ENCODE measurements at places on chromosomes 6 and 20.

- no peak for DNase-seq
Measured at GRCh38 chr6:107066697-107067659, 39.0 kb downstream of the MTRES1 start.

DNA sequence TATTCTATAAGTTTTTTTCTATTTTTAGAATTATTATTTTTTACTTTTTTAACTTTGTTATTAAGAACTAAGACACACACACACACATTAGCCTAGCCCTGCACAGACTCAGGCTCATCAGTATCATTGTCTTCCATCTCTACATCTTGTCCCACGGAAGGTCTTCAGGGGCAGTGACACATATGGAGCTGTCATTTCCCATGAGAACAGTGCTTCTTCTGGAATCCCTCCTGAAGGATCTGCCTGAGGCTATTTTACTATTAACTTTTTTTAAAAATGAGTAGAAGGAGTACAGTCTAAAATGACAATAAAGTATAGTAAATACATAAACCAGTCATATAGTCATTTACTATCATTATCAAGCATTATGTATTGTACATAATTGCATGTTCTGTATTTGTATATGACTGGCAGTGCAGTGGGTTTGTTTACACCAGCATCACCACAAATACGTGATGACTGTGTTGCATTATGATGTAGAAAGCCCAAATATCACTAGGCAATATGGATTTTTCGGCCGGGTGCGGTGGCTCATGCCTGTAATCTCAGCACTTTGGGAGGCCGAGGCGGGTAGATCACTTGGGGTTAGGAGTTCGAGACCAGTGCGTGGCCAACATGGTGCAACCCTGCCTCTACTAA is 57.9 kb downstream of the HIVEP1 start:
- DNase-seq: no peak

DNA sequence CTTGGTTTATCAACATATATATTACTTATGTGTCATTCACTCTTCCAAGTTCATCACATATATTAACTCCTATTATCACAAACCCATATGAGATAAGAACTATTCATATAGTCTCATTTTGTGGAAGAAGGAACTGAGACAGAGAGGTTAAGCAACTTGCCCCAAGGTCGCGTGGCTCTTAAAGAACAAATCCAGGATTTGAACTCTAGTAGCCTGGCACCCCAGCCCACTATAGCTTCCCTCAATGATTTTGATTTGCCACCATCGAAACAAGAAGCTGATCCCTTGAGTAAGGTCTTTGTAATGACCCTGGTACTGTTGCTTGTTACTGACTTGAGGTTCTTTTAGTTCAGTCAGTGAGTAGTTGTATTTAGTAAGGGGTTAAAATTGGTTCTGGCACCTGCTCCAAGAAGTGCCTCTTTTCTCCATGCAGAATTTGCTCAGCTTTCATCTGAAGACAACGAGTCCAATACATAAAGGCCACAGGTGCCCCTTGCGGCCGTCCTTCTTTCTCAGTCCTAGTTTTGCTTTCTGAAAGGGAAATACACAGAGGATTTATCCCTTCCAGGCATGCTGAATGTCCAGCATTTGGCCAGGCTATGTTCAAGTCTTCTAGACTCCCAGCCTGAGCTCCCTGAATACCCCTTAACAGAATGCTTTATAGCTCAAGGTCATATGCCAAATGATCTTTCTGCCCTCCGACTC is 253.0 kb downstream of the TBC1D7 start:
- DNase-seq: no peak

DNA sequence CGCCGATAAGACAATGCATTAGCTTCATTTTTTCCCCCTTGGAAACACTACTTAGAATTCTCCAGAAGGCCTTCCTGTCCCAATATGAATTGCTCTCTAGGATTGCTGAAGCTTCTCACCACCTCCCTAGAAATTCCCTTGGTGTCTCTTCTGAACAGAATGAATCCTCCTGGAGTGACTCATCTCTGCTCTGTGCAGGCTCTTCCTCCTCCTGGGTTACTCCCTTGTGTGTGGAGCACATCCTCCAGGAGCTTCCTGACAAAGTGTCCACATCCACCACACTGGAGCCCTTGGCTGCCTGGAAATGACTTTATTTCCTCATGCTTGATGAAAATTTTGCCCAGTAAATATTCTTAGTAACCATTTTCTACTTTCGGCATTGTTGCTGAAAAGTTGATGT is 54.4 kb downstream of the DTNBP1 start:
- DNase-seq: no peak

DNA sequence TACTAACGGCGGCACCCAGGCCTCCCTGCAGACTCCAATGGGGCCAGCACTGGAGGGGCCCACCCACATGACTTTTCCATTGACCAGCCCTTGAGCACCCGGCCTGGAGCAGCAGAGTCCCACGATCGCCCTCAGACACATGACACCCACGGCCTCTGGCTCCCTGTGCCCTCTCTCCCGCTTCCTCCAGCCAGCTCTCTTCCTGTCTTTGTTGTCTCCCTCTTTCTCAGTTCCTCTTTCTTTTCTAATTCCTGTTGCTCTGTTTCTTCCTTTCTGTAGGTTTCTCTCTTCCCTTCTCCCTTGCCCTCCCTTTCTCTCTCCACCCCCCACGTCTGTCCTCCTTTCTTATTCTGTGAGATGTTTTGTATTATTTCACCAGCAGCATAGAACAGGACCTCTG is 26.1 kb upstream of the FANCE start:
- DNase-seq: no peak

DNA sequence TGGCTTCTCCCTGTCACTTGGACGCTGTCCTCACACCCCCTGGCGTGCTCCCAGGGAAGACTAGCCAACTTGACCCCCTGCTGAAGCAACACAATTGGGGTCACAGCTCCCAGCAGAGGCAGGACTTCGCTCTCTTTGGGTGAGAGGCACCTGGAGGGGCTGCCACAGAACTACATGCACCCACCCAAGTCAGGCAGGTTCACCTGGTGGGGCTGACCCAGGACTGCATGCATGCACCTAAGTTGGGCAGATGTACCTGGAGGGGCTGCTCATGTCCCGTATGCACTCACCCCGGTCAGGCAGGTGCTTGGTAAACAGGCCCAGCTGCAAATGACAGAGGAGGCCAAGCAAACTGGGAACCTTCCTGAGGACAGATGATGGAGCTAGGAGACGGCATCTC is 154.3 kb upstream of the RPS6KA2 start:
- DNase-seq: no peak

- no peak for DNase-seq
Measured at GRCh38 chr20:17854307-17854903, 114.2 kb downstream of the SNX5 start.

GRCh38 chr20:30611239-30611984 is 646.1 kb upstream of the DEFB115 start:
- DNase-seq: no peak

GRCh38 chr6:129340983-129341382 is 369.0 kb downstream of the ARHGAP18 start:
- DNase-seq: no peak

DNA sequence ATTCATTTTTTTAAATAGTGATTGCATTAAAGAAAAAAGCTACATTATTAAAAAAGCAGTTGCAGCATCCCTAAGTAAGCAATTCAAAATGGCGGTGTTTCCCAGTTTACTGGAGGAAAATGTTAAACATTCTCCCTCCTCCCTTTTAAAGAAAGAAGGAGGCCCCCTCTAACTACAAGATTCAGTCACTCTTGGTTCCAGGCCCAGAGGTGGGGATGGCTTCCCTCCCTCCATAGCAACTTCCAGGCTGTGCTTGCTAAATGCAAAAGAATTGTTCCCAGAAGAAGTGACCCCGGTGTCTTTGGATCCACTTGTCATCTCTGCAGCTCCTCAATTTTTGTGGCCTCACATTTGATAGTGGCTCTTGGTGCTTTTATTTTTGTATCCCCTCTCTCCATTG is 165.9 kb downstream of the SOBP start:
- no peak for DNase-seq

- DNase-seq: no peak
Measured at GRCh38 chr6:95636552-95637431, 59.5 kb downstream of the MANEA start.

DNA sequence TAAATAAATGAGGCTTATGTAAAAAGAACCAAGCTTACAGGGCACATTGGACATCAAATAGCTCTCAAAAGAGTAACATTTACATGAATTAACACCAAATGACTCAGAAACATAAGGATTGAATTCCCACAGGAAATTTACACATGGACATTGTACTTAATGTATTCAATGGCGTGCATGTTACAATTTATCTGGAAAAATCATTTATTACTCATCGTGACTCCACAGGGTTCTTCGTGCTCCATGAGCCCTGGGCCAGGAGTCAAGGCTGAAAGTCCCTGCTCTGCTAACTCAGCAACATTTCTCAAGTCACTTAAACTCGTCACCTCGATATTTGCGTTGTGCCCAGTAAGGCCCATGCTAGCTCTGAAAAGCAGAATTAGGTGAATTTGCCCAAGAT is 158.5 kb downstream of the PHACTR1 start:
- no peak for DNase-seq

DNA sequence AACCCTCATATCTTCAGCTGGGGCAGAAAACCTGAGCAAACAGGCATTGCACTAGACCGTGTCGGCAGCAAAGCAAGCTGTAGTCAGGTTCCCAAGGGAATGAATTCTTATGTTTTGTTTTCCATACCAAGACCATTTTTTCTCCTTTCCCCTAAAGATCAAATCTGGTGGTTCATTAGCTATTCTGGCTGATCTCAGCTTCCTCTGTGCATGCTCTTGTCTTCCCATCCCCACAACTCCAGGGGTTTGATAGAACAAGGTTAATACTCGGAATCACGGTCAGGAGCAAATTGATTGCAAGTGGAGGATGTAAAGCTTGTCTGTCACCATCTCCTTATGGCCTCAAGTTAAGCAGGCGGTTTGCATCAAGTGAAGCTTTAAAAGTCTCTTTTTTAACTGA is 778.8 kb downstream of the KIF16B start:
- no peak for DNase-seq

DNA sequence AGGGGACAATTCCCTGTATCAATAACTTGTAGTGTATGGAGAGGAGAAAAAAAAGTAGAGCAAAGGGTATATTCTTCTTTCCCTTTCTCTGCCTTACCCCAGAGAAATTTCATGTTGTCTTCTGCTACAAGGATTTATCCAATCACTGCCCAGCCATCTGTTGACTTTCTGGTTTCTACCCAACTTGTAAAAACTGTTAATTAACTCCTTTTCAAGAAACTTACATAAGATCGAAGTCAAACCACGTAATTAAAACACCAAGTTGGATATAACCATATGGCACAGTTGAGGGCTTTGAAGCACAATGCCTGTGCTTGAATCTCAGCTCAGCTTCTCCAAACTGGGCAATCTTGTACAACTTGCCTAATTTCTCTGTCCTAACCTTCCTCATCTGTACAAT is 99.5 kb downstream of the MAN1A1 start:
- no peak for DNase-seq

DNA sequence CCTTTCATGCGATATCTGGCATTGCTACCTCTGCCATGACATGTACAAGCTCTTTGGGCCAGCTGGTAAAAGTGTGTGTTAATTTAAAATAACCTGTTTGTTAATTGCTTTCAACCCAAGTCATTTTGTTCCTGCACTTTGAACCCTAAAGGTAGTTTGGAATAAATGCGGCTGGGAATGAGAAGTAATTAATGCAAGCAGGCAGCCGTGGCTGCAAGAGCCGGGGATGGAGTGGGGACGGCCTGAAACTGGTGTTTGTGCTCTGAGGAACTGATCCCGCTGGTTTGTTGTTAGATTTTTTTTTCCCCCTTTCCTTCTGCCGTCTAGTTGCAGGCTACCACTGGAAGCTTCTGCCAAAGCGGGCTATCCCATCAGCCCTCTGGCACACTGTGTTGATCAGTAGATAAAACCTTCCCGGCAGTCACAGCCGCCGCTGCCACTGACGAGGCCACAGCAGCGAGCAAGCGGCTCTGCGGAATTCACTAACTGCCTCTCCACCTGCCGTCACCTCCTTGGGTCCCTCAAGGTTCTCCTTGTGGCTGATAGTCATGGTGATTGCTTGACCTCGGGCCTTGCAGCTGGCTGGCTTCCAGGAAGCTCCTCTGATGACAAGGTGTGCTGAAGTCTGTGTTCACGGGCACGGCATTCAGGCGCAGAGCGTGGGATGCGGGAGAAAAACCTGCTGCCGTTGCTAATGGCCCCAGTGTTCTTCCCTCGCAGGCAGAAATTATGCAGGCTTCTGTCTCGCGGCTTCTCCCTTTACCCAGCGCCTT is 315.9 kb downstream of the TFAP2A start:
- peak; percentile 62 for DNase-seq

GRCh38 chr6:170347975-170348374 is 41.4 kb downstream of the FAM120B start:
- DNase-seq: no peak

DNA sequence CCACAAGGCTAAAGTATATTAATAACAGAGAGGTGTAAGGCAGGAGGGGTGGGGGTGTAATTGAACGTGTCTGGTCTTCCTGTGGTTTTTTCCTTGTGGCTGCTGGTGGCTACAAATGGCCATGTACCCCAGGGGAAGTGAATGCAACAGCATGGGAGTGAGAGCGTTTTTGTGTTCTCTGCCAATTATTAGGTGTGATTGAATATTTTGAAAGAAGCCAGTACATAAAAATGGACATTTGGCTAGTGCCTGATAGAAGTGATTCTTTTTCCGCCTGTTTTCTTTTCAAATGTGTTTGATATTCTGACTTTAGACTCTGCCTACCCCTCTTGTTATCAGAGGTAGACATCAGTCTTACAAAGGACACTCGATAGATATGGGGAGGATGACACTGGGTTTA is 141.3 kb downstream of the PRL start:
- no peak for DNase-seq

GRCh38 chr6:11950109-11950508 is 62.0 kb upstream of the HIVEP1 start:
- no peak for DNase-seq

DNA sequence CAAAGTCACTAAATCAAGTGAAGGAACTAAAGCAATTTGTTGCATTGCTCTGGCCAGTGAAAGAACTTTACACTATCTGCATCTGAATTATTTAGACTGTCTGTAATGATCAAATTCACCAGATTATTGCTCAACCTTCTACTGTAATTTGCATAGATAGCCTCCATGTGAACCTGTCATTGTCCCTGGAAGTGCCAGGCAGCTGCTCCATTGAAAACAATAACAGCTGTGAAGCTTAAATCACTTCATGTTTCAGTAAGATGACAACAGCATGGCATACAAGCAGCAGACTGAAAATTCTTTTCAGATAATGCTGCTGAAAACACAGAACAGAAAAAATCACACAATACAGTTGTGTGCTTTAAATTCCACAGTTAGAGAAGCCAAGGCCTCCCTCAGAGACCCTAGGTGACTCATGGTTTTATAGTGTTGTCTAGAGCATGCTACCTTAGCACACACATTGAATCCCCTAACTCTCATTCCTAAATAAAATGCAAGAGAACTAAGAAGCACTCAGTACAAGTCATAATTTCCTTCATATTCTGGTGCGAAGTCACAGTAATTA is 248.9 kb downstream of the TPBG start:
- DNase-seq: no peak

DNA sequence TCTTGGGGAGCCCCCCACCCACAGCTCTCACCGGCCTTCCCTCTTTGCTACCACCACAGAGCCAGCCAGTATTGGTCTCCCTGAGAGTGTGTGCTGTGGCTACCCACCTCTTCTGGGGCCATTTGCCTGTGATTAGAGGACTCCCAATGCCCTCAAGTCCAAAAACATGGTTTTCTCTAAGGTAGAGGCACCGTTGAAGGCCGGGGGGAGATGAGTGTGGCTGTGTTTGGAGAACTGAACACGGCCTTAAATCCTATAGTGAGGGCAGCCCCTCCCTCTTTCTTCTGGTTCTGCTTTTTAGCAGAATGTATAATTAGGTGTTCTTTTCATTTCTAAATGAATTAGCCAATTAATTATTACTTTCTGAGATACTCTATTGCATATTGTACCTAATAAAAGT is 2.5 kb downstream of the CCR6 start:
- DNase-seq: no peak

GRCh38 chr6:17179530-17180073 is 77.8 kb downstream of the STMND1 start:
- DNase-seq: no peak

Data from NCI-H1417 treated with DMSO at 0.1 percent for 48 hours (cell line).